CD4-positive, CD25-positive, alpha-beta regulatory T cell (primary cell): ENCODE measurements at places on chromosomes 16 and 17. TPM values are rescaled to one million over a fixed set of nuclear protein-coding genes. Genes with fewer than 3 reads are reported as not detected.

UBALD2 gene
- 3.9 TPM for polyA plus RNA-seq

KRTAP1-5 gene
- polyA plus RNA-seq = not detected

ZNF18 gene
- polyA plus RNA-seq = 12.8 TPM

MFAP4 gene
- not detected for polyA plus RNA-seq

PLLP gene
- 1.1 TPM for polyA plus RNA-seq

DDX42 gene
- 14.6 TPM for polyA plus RNA-seq

ITGAL gene
- polyA plus RNA-seq = 155 TPM

LPO gene
- not detected for polyA plus RNA-seq

NAA38 gene
- 151 TPM for polyA plus RNA-seq

TMEM235 gene
- polyA plus RNA-seq = not detected

ATMIN gene
- polyA plus RNA-seq = 25.9 TPM

NPIPB8 gene
- not detected for polyA plus RNA-seq

CRK gene
- polyA plus RNA-seq = 33.0 TPM
